ENCODE measurements at places on chromosomes 11 and 22.

GRCh38 chr11:131614631-131615030, 244.2 kb downstream of the NTM start:
- DNase-seq, result no peak

GRCh38 chr11:117839380-117839881, 14.9 kb upstream of the FXYD2 start:
- DNase-seq, result no peak

GRCh38 chr11:4466131-4466870, 16.1 kb upstream of the OR52K1 start:
- no peak for DNase-seq

DNA sequence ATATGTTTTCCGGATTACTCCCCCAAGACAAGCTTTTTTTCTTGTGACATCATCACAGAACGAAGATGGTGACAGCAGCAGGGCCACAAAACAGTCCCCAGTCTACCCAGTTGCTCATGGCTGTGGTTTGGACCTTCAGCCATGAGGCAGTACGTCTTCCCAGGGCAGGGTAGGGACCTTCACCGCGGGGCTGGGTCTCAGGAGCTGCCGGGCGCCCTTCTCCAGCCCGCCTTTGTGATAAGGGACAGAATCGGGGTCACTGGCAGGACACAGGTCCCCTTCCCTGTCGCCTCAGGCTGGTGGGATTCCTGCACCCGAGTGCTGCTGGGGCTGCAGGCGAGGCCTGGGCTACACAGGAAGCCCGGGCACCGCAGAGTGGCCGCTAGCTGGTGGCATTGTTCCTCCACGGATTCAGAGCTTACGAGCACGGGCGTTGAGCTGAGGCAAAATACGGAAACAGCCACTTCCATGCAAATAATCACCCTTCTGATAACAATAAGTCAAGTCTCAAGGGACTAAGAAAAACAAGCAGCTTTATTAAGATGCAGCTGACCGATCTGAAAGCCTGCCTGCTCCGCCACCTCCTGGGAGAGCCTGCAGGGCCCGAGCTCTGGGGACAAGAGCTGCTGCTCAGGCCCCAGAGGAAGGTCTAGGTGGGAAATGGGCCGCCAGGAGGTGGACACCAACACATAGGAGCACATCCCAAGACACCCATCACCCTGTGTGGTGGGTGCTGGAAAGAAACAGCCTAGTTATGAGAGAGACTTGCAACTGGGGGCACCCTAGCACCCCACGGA, 12.3 kb downstream of the TBX1 start:
- no peak for DNase-seq

Data from activated CD8-positive, alpha-beta memory T cell treated with anti-CD3 and anti-CD28 coated beads for 1 hour (primary cell).